ENCODE measurements at places on chromosomes 11 and 22. TPM values are rescaled to one million over a fixed set of nuclear protein-coding genes. Genes with fewer than 3 reads are reported as not detected.
A peak's percentile ranks its signal among the peaks of the same experiment; 100 is the strongest.

DNA sequence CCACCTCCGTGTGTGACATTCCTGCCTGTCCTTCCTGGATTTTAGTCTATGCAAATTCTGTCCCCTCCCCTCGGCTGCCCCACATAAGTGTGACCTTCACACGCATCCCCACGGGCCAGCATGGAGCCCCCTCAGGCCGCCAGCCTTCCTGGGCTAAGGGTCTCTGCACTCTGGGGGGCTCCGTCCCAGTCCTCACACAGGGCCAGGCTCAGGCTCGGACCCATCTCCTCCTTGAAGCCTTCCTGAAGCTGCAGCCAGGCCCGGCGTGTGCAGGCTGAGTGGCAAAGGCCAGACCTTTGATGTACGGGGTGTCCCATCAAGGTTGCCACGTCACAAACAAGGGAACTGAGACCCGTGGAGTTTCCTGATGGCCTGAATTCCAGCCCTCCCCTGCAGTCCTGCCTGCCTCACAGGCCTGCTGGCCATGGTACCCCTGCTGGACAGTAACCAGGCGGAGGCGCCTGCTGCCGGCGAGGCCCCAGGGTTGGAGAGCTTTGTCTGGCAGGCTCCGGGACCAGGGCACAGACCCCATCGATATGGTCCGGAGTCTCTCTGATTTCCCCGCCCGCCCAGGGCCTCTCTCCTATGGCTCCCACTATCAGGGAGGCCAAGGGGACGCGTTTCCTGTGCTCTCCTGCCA is 791.7 kb downstream of the BRD1 start:
- no peak for DNase-seq

GRCh38 chr22:27213766-27214581 is 556.6 kb downstream of the MIAT start:
- DNase-seq, result peak; percentile 93

- DNase-seq, result no peak
Measured at GRCh38 chr11:68173926-68174325, 39.2 kb downstream of the KMT5B start.

- DNase-seq, result peak; percentile 73
Measured at GRCh38 chr11:123478352-123478987, 48.4 kb downstream of the GRAMD1B start.

TRIM49 gene
- not detected for polyA plus RNA-seq

MS4A14 gene
- polyA plus RNA-seq, result 0.48 TPM

FAT3 gene
- 2.9 TPM for polyA plus RNA-seq

LRRC4C gene
- 4.3 TPM for polyA plus RNA-seq
